Memory B cell (primary cell): ENCODE measurements at places on chromosomes 3 and 15.
A peak's percentile ranks its signal among the peaks of the same experiment; 100 is the strongest.

GRCh38 chr3:49181351-49181750, 10.0 kb downstream of the KLHDC8B start:
- no peak for DNase-seq

DNA sequence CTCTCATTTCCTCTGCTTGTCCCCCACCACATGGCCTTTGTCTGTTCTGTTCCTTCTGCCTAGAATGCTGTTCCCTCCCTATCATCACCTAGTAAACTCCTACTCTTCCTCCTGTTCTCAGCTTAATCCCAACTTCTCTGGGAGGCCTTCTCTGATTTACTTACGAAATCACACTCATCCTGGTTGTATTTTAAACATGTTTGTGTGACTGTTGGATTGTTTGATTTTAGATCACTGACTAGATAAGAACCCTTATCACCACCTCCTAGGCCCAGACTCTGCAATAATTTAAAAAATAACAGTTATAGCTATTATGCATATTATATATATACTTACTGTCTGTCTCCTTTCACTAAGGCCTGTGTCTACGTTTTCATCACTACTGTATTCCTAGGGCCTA, 26.1 kb downstream of the ATP2B2 start:
- DNase-seq = no peak

- peak; percentile 13 for DNase-seq
Observed at GRCh38 chr3:126474498-126475412, 936 bp downstream of the ZXDC start.

DNA sequence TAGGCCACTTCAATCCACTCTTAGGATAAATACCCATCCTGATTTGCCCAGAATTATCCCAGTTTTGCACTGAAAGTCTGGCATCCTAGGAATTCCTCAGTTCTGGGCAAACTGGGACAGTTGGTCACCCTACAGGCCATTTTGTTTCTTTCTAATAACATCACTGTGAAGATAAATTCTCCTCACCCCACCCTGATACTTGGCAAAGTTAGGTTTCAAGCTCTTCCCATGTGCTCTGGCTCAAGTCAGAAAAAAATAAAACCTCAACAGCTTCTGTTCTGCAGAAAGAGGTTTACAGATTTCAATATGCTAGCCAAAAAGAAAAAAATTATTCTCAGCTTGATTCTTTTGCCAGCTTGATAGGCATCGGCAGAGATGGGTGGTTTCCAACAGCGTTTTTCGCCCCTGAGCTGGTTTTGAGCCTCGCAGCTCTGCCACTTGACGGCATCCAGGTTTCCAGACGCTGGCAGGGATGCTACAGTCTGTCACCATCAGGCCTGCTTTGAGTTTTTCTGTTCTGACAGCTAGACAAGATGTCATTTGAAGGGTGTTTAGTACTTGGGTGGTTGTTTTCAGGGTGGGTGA, 171.4 kb downstream of the SSR3 start:
- no peak for DNase-seq

DNA sequence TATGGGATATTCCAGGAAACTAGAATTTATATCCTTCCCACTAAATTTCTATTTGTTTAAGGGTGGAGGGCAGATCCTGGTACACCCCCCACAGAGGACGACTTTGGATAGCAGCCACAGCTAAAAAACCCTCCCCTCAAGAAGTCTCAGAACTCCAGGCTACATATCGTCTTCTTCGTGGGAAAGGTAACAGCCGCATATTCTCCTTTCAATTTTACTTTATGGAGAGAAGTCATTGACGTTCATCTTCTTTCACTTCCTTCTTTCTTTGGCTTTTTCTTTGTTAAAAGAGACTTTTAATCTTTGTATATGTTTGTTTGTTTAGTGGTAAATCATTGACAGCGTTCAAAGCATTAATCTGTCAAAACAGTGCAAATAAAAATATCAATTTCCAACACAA, 36.3 kb downstream of the TRIP4 start:
- DNase-seq = no peak

DNA sequence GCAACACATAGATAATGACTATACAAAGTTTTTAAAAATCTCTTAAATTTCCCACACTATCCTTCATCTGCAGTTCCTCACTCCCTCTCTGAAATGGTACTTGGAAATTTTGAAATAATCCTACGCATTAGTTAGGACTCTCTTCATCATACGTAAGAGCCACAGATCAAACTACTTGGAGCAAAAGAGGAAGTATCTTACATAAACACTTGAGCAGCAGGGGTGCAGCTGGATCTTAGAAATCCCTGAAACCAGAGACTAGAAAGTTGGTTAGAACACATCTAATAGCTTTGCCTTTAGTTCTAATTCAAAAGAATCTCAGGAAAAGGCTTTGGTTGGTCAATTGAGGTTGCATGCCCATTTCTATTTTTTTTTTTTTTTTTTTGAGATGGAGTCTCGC, 38.8 kb upstream of the ZNF445 start:
- DNase-seq = no peak

DNA sequence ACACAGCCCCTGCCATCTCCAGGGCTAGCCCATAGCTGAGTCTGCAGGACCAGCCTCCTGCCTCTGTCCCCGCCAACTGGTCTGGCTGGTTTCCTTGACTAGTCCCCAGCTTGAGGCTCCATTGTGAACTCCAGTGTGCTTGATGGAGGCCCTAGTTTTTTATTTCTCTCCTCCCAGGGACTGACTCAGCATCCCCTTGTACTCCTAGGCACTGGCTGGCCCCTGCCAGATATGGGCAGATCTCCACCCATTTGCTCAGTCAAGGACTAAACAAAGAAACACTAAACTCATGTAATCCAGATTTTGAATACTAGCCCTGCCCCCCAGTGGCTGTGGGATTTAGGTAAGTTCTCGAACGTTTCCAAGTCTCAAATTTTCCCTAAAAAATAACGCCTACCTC, 415.4 kb upstream of the RORA start:
- no peak for DNase-seq

DNA sequence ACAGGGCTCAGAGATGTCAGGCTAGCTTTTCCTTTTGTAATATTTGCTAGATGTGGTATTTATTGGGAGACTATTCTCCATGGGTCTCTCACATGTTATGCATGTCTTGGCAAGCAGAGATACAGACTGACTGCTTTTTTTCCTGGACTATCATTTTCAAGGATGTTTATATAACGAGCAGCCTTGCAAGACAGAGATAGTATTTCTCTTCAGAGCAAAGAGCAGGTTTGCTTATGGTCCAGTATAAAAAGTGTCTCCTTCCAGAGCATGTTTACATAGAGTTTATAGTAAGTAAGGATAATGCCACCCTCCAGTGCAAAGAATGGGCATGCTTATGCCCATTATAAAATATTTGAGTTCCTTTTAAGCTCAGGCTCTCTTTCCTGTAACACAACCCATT, 24.6 kb downstream of the GTF2E1 start:
- no peak for DNase-seq
